Body of pancreas (tissue), 4 donors: ENCODE measurements at places on chromosomes 4 and X.

- no peak overlapping the region for H3K4me3 ChIP-seq
- no peak for DNase-seq
- H3K36me3 ChIP-seq: no peaks in the 10 kb centered on the region
- H3K27me3 ChIP-seq: no peaks in the 10 kb centered on the region
- no peak overlapping the region for H3K27ac ChIP-seq
Observed at GRCh38 chrX:19709812-19710518, 177.4 kb downstream of the SH3KBP1 start.

DNA sequence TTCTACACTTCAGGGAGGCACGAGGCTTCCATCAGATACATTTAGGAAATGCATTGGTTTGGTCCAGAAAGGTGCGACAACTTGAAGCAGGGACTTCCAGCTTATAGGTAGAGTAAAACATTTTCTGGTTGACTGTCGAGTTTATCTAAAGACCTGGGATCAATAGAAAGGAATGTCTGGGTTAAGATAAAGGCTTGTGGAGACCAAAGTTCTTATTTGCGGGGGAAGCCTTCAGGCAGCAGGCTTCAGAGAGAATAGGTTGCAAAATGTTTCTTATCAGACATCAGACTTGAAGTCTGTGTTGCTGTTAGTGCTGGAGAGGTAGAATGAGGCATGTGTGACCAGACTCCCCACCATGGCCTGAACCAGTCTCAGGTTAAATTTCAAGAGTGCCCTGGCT is 190.3 kb downstream of the TRIML1 start:
- H3K36me3 ChIP-seq: no peaks in the 10 kb centered on the region
- no peak overlapping the region for H3K27ac ChIP-seq
- H3K4me1 ChIP-seq: no peaks in the 10 kb centered on the region
- DNase-seq: no peak

DNA sequence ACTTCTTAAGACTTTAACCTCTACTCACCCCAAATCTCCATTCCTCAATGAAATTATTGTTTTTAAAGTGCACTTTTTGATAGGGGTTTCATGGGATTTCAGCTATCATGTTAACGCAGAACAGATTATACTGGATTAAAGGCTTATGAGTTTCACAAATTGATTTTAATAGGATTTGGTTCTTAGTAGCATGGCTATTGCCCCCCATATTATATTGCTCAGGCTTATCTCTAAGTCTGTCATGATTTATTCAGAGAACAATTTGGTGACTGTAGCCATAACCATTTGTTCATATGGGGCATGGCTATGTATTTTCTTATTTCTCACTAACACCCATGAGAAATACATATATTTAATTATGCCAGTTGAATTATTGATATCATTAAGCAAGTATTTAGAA is 57.0 kb downstream of the MND1 start:
- H3K27me3 ChIP-seq: no peaks in the 10 kb centered on the region
- H3K4me3 ChIP-seq: no peak overlapping the region
- H3K4me1 ChIP-seq: no peaks in the 10 kb centered on the region
- H3K27ac ChIP-seq: no peak overlapping the region
- no peak for DNase-seq

GRCh38 chr4:6227412-6228157 is 27.2 kb upstream of the JAKMIP1 start:
- no peaks in the 10 kb centered on the region for H3K4me1 ChIP-seq
- no peaks in the 10 kb centered on the region for H3K36me3 ChIP-seq
- DNase-seq: no peak
- H3K27me3 ChIP-seq: no peaks in the 10 kb centered on the region
- no peak overlapping the region for H3K4me3 ChIP-seq
- no peak overlapping the region for H3K27ac ChIP-seq

- no peak for DNase-seq
- H3K4me1 ChIP-seq: peaks cover 13% of the 10 kb centered on the region
- H3K27ac ChIP-seq: peak overlapping the region; percentile 37
- no peaks in the 10 kb centered on the region for H3K27me3 ChIP-seq
- no peaks in the 10 kb centered on the region for H3K36me3 ChIP-seq
Observed at GRCh38 chr4:51943221-51943620, 76.9 kb downstream of the LRRC66 start.

DNA sequence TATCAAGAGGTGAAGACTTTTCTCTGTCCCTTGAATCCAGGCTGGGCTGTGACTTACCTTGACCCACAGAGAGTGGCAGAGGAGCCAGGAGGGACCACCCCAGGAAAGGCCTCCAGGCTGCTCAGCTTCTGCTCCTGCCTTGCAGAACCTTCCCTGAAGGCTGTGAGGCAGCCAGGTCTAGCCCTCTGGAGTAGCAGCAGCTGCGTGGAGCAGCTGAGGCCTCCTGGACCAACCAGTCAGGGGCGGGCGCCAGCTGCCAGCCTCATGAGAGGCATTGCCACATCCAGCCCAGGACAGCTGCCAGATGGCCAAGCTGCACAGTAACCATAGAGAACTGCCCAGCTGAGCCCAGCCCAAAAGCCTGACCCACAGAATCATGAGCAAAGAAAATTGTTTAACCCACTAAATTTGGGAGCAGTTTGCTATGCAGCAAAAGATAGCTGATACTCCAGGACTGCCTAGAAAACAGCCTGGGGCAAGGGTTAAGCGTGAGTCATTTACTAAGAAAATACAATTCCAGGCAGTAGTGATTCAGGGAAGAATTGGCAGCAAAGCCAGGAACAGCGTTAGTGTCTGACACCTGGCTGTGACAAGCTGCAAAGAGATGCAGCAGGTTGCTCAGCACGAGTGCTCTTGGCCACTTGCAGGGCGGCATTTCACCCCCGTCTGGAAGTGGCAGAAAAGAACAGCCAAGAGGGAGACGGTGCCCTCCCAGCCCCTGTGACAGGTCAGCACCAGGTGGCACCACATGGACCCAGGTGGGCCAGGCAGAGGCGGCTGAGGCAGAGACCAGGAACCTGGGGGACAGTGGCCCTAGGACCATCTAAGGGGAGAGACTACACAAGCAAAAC is 14.7 kb upstream of the PDE6B start:
- H3K27ac ChIP-seq: no peak overlapping the region
- no peak for DNase-seq
- peaks cover 5% of the 10 kb centered on the region for H3K27me3 ChIP-seq
- H3K4me1 ChIP-seq: no peaks in the 10 kb centered on the region
